Right cardiac atrium (tissue), 5 donors: ENCODE measurements at places on chromosomes 2 and 18. TPM values are rescaled to one million over a fixed set of nuclear protein-coding genes. Genes with fewer than 3 reads are reported as not detected.

DNA sequence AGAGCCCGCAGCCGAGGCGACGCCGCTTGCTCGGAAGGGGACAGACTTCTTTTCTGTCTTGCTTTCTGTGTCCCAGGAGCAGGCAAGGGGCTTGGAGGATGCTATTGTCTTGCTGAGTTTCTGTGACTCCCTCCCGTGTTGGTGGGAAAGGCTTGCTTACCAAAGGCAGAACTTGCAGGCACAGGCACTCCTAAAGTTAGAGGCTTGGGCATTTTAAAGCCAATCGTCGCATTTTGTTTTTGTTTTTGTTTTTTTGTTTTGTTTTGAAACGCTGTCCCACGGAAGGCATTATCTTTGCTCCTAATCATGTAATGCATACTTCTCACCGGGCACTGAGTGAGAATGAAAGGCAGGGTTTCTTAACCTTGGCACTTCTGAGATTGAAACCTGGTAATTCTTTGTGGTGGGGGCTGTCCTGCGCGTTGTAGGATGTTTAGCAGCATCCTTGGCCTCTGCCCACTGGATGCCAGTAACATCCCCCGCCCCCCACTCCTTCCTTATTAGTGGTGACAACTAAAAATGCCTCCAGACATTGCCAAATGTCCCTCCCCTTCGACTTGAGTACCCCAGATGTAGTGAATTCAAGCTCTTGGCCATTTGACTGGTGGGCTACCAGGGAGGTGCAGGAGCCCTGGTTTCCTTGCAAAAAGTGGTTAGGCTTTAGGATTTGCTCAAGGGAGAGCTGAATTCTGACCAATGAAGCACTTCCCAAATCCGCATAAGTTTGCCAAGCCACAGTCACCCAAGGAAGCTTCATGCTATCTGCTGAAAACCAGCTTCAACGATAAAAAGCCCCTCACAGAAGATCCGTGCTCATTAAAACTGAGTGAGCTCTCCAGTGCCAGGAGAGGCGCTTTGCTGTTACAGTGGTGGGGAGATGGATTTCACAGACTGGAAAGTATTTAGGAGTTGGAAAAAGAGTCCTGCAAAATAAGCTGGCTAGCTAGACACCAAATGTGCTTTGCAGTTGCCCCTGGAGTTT is 1.2 kb downstream of the ANTXR1 start:
- DNase-seq, result no peak

- DNase-seq, result no peak
Measured at GRCh38 chr18:49447810-49448745, 12.4 kb downstream of the DYM start.

- DNase-seq, result no peak
Measured at GRCh38 chr2:241635756-241636155, 1.2 kb downstream of the THAP4 start.

DNA sequence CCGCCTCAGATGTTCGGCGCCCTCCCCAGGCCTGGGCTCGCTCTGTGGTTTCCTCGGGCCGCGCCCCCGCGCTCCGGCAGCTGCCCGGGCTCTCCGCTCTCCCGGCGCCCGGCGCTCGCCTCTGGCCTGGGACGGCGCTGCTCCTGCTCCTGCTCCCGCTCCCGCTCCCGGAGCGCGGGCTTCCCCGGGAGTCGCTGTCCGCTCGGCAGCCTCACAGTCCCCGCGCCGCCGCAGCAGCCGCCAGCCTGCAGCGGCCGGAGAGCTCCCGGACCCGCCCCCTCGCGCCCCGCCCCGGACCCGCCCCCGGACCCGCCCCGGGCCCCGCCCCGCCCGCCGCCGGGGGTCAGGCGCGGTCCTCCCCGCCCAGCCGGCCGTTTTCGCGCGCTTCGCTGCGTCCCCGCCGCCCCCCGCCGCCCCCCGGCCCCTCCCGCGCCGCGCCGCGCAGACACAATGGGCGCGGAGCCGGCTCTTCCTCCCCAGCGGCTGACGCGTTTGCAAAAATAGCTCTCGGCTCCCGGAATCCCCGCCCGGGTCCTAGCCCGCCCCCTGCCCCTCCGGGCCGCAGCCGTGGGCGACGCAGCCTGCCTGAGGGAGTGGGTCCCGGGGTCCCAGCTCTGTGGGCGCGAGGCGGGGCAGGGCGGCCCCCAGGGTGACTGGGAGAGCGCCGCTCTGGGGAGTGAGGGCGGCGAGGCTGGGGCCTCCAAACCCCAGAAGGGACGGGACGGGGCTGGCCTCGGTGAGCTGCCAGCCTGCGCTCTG is at the start of gene ARL4C:
Gene ARL4C, minus strand, starts transcription at position 247 of the 759 bp plus-strand sequence. CDS start 495 bp downstream, outside the sequence.
- peak; percentile 82 for DNase-seq

- DNase-seq, result no peak
Measured at GRCh38 chr18:55529581-55529980, 58.4 kb downstream of the TCF4 start.

- DNase-seq, result no peak
Measured at GRCh38 chr2:181581534-181581933, 75.4 kb downstream of the CERKL start.

GRCh38 chr2:28604284-28604843 is 108.5 kb downstream of the PLB1 start:
- no peak for DNase-seq

- DNase-seq, result no peak
Measured at GRCh38 chr2:190435031-190435670, 27.0 kb downstream of the MFSD6 start.

- DNase-seq, result peak; percentile 41
Measured at GRCh38 chr18:25327584-25327983, 24.4 kb downstream of the ZNF521 start.

CPS1 gene
- 2.8 TPM for total RNA-seq

GRCh38 chr2:69559442-69560146 is 83.9 kb downstream of the AAK1 start:
- DNase-seq, result no peak

STON1 gene
- total RNA-seq, result 18.0 TPM

- DNase-seq, result no peak
Measured at GRCh38 chr2:53312181-53312580, 455.4 kb upstream of the CHAC2 start.

TMX3 gene
- 27.1 TPM for total RNA-seq

DNA sequence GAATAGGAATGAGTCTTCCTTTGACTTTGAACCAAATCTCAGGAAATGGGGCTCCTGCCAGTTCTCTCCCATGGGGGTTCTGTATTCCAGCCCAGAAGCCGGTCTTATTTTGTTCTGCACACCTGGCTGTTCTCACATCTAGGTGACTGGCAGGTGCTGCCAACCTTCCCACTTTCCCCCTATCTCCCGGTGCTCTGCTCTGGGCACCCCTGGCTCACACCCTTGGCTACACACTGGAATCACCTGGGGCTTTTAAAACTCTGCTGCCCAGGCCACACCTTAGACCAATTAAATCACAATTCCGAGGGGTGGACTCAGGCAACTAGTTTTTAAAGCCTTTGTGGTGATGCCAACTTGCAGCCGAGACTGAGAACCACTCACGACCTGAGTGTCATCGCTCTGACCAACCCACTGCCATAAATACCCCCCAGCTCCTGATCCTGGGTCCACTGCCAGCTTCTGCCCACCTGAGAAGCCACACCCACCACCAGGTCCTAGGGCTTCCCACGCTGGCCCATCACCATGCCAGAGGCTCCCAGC is 69.2 kb downstream of the KCNF1 start:
- DNase-seq, result no peak

DNA sequence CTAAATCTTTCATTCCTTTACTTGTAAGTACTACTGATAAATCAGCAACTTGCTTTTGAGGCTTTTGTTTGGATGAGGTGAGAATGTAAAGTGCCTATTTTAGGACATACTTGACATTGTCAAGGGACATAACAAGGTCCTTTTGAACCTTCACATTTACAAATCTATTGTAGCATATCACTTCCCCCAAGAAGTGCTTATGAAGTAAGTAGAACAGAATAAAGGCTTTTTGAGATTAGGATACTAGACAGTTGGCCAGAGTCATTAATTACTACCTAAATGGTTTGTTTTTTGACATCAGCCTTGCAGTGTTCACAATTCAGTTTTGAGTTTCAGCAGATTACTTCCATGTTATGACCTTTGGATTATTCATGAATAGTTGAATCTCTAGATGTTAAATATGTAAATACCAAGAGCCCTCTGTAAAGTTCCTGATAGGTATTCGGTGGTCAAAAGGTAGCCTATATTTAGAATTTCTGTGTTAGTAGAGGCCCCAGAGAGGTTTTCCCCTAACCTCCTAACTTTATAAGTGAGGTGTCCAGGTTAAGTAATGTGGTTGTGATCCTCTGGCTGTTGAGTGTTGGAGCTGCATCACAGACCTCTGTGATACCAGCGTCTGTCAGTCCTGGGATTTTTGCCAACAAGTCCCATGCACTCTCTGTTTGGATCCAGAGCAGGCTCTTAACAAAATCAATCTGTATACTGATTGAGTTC is 67.2 kb downstream of the LCLAT1 start:
- DNase-seq, result peak; percentile 62

ST6GAL2 gene
- total RNA-seq, result 0.66 TPM

DNA sequence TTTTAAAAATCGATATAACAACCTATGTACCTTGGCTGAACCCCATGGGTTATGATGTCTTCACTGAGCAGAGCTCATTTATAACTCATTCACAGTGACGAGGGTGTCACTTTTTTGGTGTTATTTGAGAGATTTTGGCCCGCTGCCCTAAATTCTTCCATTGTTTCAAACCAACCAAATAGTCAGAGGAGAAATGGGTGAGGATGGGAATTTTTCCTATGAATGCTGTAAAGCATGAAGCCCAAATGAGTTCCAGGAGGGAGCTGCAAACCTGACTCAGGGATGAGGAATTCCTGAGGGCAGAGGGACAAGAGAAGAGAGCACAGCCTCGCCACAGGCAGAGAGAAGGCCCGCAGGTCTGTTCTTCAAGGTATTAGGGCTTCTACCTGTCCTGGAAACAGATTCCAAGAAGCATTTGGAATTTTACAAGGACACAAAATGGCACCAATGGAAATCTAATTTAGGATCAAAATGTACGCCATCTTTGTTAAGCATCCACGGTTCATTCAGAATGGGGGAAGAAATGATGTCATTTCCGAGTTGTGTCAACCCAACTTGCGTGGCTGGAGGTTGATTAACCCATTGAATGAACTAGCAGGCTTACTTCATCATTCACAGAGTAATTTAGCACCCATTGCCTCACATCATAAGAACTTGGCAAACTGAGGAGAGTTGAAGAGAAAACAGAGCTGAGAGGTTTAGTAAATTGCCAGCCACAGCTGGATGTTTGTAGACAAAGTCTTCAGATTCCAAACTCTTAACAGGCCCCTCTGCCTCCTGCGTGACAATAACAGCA is 133.5 kb downstream of the LAMA3 start:
- no peak for DNase-seq

- no peak for DNase-seq
Measured at GRCh38 chr18:79571211-79572092, 108.2 kb upstream of the CTDP1 start.

DNA sequence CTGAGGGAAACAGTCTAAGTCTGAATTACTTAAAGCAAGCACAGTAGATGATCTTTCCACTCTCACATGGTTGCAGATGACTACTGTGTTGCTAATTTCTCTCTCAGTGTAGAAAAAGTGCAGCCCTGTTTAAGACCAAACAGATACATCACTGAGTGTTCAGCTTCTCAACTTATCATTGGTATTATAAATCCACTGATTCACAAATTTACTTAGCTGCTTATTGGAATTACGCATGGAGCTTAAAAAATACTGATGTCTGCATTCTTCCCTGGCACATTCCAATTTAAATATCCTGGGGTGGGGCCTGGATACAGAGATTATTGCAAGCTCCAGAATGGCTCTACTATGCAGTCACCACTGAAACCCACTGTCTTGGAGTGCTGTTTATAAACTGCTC is 411.2 kb downstream of the RND3 start:
- DNase-seq, result no peak

GPBAR1 gene
- 5.2 TPM for total RNA-seq

MAP3K19 gene
- total RNA-seq, result not detected

- no peak for DNase-seq
Measured at GRCh38 chr18:24702001-24702515, 241.6 kb downstream of the HRH4 start.
